ENCODE measurements at places on chromosomes 3 and 15. TPM values are rescaled to one million over a fixed set of nuclear protein-coding genes. Genes with fewer than 3 reads are reported as not detected.
A peak's percentile ranks its signal among the peaks of the same experiment; 100 is the strongest.

The CPNE9 gene
- not detected for total RNA-seq

The MNS1 gene
- 1.5 TPM for total RNA-seq

DNA sequence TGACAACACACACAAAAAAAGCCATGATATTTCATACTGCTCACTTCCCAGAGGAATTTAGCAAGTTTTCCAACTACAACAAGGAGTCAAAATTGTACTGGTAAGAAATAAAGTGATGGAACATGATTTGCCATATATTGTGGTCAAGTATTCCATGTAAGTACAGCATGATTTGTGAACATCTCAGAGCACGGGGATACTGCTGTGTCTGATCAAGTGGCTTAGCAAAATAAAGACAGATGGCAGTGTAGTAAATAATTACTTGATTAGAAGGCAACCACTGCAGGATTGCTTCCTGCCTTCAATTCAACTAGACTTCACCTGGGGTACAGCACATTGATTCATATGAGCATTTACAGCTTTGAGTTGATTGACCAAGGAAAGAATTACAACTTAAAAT lies 51.6 kb upstream of the DUT start:
- no peaks in the 10 kb centered on the region for H3K36me3 ChIP-seq
- H3K27ac ChIP-seq: no peak overlapping the region
- no peaks in the 10 kb centered on the region for H3K4me1 ChIP-seq
- no peak for DNase-seq
- H3K27me3 ChIP-seq: peaks cover 24% of the 10 kb centered on the region

DNA sequence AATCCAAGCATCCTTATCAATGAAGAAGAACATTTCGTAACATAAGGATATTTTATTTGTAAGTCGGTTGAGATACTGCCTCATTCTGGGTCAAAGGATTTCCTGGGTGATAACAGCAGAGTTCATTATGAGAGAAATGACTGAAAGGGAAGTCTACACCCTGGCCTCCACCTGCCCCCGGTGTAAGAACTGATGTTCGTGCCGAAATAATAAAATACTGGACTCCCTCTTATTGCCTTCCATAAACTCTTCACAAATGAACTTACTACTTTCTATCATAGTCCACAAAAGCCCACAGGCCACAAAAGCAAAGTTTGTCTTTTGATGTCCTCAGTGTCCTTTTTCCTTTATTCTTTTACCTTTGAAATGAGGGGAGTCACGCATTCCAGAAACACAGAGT lies 174.4 kb downstream of the SERPINI1 start:
- DNase-seq: no peak
- H3K27me3 ChIP-seq: peaks cover 29% of the 10 kb centered on the region

DNA sequence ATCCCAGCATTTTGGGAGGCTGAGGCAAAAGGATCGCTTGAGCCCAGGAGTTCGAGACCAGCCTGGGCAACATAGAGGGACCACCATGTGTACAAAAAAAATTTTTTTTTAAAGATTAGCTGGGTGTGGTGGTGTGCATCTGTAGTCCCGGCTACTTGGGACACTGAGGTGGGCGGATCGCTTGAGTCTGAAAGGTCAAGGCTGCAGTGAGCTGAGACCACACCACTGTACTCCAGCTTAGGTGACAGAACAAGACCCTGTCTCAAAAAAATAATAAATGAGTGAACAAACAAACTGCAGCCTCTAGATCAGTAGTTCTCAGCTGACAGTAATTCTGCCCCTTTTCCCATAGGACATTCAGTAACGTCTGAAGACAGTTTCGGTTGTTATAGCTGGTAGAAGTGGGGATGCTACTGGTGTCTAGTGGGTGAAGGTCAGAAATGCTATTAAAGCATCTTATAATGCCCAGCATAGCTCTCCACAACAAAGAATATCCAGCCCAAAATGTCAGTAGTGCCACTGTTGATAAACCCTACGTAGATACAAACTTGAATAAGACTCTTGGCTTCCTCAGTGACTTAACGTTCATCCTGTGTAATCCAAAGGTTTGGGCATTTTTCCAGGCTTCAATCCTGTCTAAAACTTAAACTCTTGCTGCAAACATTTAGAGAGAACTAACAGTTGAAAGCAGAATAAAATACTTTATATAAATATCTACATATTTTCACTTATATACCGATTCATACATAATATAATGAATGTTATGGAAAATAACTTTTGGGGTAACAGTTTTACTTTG lies 10.6 kb downstream of the SMC4 start:
- peaks cover 15% of the 10 kb centered on the region for H3K4me1 ChIP-seq
- peak overlapping the region; percentile 36 for H3K27ac ChIP-seq
- H3K27me3 ChIP-seq: no peaks in the 10 kb centered on the region
- no peaks in the 10 kb centered on the region for H3K36me3 ChIP-seq
- no peak overlapping the region for H3K4me3 ChIP-seq

DNA sequence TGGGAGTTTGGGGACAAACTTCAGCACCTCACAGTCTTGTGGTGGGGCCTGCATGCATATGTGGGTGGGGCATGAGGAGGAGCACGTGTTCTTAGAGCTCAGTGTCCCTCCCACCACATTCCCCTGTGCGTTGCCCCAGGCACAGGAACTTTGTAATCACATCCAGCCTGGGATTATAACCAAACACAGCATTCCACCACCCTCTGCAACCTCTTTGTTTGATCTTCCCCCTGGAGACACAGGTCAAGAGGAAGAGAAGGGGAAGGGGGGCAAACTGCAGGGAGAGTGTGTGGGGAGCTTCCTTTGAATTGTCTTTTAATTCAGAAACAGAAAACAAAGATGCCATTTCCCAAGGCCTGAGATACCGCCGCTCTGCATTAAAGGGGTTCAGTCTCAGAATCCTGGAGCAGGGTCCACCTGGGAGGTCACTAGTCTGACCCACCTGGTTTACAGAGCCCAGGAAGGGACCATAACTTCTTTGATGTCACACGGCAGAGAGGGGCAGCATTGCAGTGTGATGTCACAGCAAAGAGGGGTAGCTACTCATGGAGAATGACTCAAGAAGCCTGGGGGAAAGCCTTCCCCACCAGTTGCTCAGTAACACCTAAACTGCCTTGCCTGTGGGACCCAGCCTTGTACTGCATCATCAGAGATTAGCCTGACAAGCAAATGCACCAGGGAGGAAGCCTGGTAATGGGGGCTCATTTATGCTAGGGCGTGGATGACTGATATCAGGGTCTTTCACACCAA lies 106.3 kb upstream of the RNU6-1 start:
- no peak for DNase-seq
- H3K27me3 ChIP-seq: no peaks in the 10 kb centered on the region
- peaks cover 58% of the 10 kb centered on the region for H3K4me1 ChIP-seq
- H3K36me3 ChIP-seq: no peaks in the 10 kb centered on the region
- H3K4me3 ChIP-seq: no peak overlapping the region

Data from chondrocyte (in vitro differentiated cells).